A172 (cell line): ENCODE measurements at places on chromosomes 3 and 15.

GRCh38 chr3:71063773-71064290, 519.7 kb downstream of the FOXP1 start:
- peak; percentile 46 for DNase-seq

GRCh38 chr3:111603679-111604078, 8.5 kb upstream of the ZBED2 start:
- no peak for DNase-seq

DNA sequence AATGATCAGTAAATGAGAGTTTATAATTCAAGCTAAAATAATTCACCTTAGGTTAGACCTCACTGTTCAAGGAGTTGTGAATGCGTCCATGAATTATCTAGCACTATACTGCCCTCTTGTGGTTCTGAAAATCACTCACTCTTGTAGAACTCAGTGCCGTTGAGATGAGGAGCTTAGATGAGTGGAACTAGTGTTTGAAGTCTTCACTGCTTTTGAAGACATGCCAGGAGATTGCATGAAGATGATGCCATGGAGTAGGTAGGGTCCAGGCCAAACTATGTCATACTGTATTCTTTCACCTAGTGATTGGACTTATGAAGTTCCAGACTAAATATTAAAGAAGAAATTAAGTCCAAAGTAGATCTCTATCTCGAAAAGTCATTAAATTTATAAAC, 28.8 kb downstream of the LYSMD4 start:
- peak; percentile 83 for DNase-seq

DNA sequence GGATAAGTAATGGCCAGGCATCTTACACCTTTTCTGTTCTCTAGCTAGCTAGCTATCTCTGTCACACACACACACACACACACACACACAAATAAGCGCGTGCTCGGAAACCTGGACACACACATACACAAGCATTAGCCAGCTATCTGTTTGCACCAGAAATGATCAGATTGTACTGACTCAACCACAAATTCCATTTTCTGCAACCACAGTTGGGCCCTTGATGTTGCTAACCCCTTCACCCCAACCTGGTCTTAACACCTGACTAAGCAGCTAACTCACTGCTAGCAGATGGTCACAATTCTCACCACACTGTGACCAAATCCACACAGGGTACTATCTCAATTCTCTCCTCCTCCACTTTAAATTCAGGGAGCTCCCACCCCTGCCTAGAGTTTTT, 183.0 kb upstream of the THBS1 start:
- DNase-seq = no peak

DNA sequence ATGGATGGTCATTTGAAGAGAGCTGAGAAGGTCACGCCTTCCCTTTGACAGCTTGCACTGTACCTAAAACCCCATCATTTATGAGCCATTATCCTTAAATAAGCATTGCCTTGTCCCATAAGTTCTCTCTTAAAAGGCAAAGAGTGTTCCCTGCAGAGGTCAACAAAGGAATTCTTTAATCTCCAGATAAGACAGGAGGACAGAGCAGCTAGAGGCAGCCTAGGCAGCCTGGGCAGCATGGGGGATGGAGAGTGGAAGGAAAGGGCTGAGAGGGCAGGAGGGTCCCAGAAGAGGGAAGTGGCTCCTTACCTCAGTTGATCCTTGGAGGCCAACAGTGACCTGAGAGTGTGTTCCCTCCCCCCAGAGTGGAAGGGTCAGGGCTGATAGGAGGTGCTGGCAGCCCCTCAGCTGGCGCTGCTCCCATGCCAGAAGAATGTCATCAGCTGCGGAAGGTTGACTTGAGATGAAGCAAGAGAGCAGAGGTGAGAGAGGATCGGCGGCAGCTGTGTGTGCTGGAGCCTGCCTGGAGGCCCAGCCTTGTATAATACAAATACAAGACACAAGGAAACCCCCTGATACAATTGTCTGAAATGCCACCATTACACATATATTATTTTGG, 12.8 kb downstream of the KBTBD13 start:
- DNase-seq = no peak

GRCh38 chr3:133548090-133548489, 25.4 kb upstream of the CDV3 start:
- peak; percentile 46 for DNase-seq

- no peak for DNase-seq
Observed at GRCh38 chr3:141234283-141234682, 2.7 kb downstream of the PXYLP1 start.

GRCh38 chr15:55791551-55792400, 48.8 kb upstream of the PRTG start:
- peak; percentile 82 for DNase-seq

DNA sequence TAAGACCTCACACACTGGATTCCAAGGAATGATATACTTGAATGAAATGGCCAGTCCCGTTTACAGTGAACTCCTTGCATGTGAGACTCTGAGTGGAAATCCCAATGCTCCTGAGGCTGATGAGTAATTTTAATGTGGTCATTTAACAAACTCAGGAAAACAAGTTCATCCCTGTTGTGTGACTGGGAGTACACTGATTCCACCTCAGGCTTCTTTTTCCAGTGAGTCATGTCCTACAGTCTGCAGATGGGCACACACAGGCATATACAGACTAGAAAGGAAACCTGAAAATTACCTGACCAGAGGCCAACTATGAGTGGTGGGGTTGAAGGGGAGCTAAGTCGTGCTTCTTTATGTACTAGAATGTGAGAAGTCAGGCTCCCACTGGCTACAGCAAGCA, 5.8 kb downstream of the SQOR start:
- peak; percentile 78 for DNase-seq

- DNase-seq = no peak
Observed at GRCh38 chr15:58444056-58444455, 12.3 kb downstream of the LIPC start.
